ENCODE measurements at places on chromosomes 1 and 21. TPM values are rescaled to one million over a fixed set of nuclear protein-coding genes. Genes with fewer than 3 reads are reported as not detected.

- H3K27me3 ChIP-seq, result no peaks in the 10 kb centered on the region
- peak overlapping the region; percentile 79 for H3K4me3 ChIP-seq
- no peak for DNase-seq
- H3K36me3 ChIP-seq, result no peaks in the 10 kb centered on the region
Measured at GRCh38 chr1:51728611-51729155, 111.8 kb downstream of the OSBPL9 start.

DNA sequence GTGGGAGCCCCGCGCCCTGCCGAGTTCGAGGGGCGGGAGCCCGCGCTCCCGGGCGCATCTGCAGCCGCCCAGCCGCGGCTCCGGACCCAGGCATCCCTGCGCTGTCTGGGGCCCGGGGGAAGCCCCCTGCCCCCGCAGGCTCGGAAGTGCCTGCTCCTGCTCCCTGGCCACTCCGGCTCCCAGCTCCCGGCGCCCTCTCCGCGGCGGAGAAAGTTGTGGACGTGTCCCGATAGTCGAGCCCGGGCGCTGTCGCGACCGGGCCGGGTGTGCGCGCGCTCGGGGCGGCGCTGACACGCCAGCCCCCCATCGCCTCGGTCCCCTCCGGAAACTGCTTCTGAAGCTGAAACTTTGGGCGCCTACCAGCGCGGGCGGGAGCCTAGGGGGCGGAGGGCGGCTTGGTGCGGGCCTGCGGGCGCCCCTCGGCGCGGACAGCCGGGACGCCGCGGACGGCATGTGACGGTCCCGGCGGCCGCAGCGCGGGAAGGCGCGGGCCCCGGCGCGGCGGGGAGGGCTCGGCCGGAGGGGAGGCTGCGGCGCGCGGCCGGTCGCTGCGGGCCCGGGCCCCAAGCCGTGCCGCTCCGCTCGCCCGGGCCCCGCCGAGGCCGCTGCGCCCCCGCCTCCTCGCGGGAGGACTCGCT lies 515 bp downstream of the MAN1C1 start:
- H3K4me1 ChIP-seq, result peaks cover 19% of the 10 kb centered on the region
- peak overlapping the region; percentile 93 for H3K4me3 ChIP-seq
- H3K27me3 ChIP-seq, result no peaks in the 10 kb centered on the region
- H3K27ac ChIP-seq, result peak overlapping the region; percentile 55
- H3K36me3 ChIP-seq, result no peaks in the 10 kb centered on the region

GRCh38 chr21:30979054-30979453 lies 59.2 kb downstream of the KRTAP19-8 start:
- no peak overlapping the region for H3K4me3 ChIP-seq
- H3K27me3 ChIP-seq, result no peaks in the 10 kb centered on the region
- no peaks in the 10 kb centered on the region for H3K36me3 ChIP-seq
- no peaks in the 10 kb centered on the region for H3K4me1 ChIP-seq
- H3K27ac ChIP-seq, result no peak overlapping the region

DNA sequence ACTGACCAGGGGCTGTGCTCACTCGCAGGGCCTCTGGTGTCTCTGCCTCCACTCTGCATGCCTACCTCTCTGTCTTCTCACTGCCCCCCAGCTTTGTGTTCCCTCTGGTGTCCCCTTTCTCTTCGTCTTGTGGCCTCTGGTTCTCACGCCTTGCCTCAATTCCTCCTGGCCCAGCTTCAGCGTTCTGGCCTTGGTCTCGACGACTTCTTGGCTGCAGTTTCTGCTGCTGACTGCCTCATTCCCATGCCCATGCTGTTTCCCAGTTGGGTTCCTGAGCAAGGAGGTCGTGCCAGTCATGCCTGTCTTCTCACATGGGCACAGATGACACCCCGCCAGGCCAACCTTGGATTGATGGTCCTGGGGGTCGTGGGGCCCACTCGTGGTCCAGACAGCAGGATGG lies 423.0 kb upstream of the VAMP3 start:
- no peak overlapping the region for H3K4me3 ChIP-seq
- no peaks in the 10 kb centered on the region for H3K4me1 ChIP-seq
- H3K27ac ChIP-seq, result no peak overlapping the region
- H3K27me3 ChIP-seq, result no peaks in the 10 kb centered on the region

DNA sequence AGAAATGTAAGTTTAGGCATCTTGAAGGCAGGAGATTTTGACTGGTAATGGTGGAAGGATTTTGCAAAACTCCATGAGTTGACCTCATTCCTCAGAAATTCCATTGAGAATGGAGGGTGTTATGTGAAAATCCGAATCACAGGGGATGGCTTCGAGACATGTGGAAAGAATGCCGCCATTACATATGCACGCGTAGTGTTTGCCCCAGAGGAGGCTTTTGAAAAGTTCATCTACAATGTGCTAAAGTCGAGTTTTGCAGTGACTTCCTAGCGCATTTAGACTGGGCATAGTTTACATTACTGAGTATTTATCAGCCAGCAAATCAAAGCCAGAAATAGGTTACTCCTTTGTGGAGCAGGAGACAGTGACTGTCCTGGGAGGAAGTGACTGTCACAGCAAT lies 307.4 kb downstream of the KIF26B start:
- DNase-seq, result no peak
- H3K4me3 ChIP-seq, result no peak overlapping the region
- H3K27me3 ChIP-seq, result no peaks in the 10 kb centered on the region
- H3K36me3 ChIP-seq, result no peaks in the 10 kb centered on the region
- no peaks in the 10 kb centered on the region for H3K4me1 ChIP-seq

- no peak overlapping the region for H3K4me3 ChIP-seq
- no peaks in the 10 kb centered on the region for H3K36me3 ChIP-seq
- H3K4me1 ChIP-seq, result no peaks in the 10 kb centered on the region
- no peak for DNase-seq
Measured at GRCh38 chr1:206790502-206791250, 18.4 kb upstream of the IL10 start.

GRCh38 chr1:115057661-115058254 lies 28.1 kb downstream of the TSHB start:
- H3K27ac ChIP-seq, result no peak overlapping the region
- H3K27me3 ChIP-seq, result no peaks in the 10 kb centered on the region
- peaks cover 23% of the 10 kb centered on the region for H3K36me3 ChIP-seq
- no peak for DNase-seq
- H3K4me1 ChIP-seq, result peaks cover 10% of the 10 kb centered on the region
- H3K4me3 ChIP-seq, result no peak overlapping the region

GRCh38 chr21:34639882-34640788 lies 25.2 kb upstream of the RCAN1 start:
- H3K36me3 ChIP-seq, result no peaks in the 10 kb centered on the region
- no peak overlapping the region for H3K27ac ChIP-seq
- no peak for DNase-seq
- H3K4me3 ChIP-seq, result no peak overlapping the region
- no peaks in the 10 kb centered on the region for H3K4me1 ChIP-seq

DNA sequence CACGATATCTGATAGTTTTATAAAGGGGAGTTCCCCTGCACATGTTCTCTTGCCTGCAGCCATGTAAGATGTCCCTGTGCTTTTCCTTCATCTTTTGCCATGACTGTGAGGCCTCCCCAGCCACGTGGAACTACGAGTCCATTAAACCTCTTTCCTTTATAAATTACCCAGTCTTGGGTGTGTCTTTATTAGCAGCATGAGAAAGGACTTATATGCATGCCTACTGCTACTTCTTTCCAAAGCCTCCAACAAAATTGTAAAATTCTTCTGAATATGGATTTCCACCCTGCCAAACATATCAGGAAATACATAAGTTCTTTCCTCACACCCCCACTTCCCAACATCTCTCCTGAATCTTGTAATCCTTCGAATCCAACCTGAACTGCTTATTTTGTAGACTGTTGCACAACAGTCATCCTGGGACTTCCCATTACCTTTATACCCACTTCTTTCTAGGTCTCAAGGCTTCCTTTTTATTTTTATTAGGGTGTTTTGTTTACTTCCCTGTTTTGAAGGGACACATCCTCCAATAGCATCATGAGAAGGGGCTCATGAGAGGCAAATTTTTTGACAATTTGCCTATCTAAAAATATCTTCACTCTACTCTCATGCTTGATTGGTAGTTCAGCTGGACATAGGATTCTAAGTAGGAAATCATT lies 67.5 kb upstream of the MUTYH start:
- no peaks in the 10 kb centered on the region for H3K4me1 ChIP-seq
- no peaks in the 10 kb centered on the region for H3K27me3 ChIP-seq
- DNase-seq, result no peak
- no peak overlapping the region for H3K4me3 ChIP-seq
- no peaks in the 10 kb centered on the region for H3K36me3 ChIP-seq
- no peak overlapping the region for H3K27ac ChIP-seq

DNA sequence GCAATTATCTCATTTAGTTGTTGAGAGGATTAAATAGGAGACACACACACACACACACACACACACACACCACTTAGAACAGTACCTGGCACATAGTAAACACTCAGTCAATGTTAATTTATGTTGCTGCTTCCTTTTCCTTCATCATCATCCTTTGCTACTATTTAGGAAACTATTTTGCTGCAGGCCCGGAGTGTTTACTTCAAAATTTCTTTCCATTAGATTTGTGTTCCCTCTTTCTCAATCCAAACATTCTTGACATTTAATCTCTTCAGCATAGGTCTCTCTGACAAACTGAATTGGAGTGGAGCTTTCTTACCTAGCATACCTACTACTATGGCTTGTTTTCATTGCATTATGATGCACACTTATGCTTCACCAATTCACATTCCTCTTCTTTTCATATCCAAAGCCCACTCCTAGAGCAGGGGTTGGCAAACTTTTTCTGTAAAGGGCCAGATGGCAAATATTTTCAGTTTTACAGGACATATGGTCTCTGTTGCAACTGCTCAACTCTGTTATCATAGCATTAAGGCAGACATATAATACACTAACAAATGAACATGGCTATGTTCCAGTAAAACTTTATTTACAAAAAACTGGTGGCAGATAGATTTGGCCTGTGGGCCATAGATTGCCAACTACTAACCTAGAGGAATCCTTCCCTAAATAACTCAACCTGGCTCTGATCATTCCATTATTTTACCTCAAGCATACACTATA lies 49.5 kb downstream of the SCMH1 start:
- no peak overlapping the region for H3K4me3 ChIP-seq
- no peaks in the 10 kb centered on the region for H3K27me3 ChIP-seq
- H3K4me1 ChIP-seq, result no peaks in the 10 kb centered on the region
- H3K27ac ChIP-seq, result no peak overlapping the region
- H3K36me3 ChIP-seq, result no peaks in the 10 kb centered on the region

GRCh38 chr1:42807056-42807668 lies 9.8 kb upstream of the ERMAP start:
- H3K4me3 ChIP-seq, result no peak overlapping the region
- DNase-seq, result no peak
- no peaks in the 10 kb centered on the region for H3K27me3 ChIP-seq
- H3K27ac ChIP-seq, result no peak overlapping the region
- H3K36me3 ChIP-seq, result peaks cover 3% of the 10 kb centered on the region

DNA sequence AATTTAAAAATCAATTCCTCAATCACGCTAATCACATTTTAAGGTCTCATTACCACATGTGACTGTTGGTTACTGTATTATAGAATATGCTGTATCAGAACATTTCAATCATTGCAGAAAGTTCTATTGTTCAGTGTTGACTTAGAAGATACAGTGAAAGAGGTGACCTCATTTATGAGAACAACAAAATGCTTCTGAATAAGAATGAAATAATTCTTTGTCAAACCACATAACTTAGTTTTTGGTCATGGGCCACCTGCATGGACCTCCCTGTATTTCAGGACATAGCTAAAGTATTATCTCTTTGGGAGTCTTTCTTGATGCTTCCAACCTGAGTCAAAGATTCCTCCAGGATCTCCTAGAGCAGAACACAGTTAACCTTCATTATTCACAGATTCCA lies 22.3 kb downstream of the MFSD2A start:
- H3K4me1 ChIP-seq, result no peaks in the 10 kb centered on the region
- DNase-seq, result no peak
- H3K36me3 ChIP-seq, result no peaks in the 10 kb centered on the region
- H3K27me3 ChIP-seq, result no peaks in the 10 kb centered on the region
- no peak overlapping the region for H3K27ac ChIP-seq

- no peak overlapping the region for H3K4me3 ChIP-seq
- H3K27ac ChIP-seq, result no peak overlapping the region
- no peaks in the 10 kb centered on the region for H3K27me3 ChIP-seq
Measured at GRCh38 chr1:232368821-232369321, 261.1 kb downstream of the SIPA1L2 start.

DNA sequence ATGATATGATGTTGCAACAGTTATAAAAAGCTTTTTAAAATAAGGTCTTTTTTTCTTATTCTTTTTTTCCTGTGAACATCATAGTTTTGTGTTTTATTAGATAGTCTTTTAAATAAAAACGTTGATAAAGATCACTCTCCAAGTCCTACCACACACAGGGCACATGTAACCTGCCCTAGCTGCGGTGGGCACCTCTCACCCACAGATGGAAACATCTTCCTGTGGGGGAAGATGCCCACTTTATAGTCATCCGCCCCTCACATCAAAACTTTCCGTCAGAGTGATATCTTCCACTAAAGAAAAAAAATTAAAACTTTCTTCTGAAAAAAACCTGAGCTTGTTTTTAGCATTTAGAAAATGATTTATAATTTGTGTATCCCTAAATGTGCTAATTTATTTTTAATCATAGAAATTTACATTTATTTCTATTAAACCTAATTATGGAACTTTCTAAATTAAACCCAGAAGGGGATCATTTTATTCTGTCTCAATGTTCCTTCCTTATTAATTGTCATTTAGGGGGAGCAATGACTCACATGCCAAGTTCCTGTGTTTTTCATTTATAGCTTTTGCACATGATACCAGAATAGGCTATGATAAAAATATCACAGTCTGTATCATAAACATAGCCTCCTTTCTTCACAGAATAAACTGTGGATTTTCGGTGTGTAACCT lies 24.7 kb downstream of the TNFRSF9 start:
- no peak overlapping the region for H3K27ac ChIP-seq
- DNase-seq, result no peak
- no peaks in the 10 kb centered on the region for H3K27me3 ChIP-seq
- no peak overlapping the region for H3K4me3 ChIP-seq

GRCh38 chr1:169699707-169700106 lies 11.7 kb downstream of the SELL start:
- no peak for DNase-seq
- H3K36me3 ChIP-seq, result no peaks in the 10 kb centered on the region
- no peaks in the 10 kb centered on the region for H3K27me3 ChIP-seq
- no peak overlapping the region for H3K4me3 ChIP-seq
- no peaks in the 10 kb centered on the region for H3K4me1 ChIP-seq
- H3K27ac ChIP-seq, result no peak overlapping the region

GRCh38 chr1:58781541-58782177 lies 2.2 kb downstream of the JUN start:
- H3K4me3 ChIP-seq, result peak overlapping the region; percentile 95
- DNase-seq, result peak; percentile 84
- H3K4me1 ChIP-seq, result peaks cover 5% of the 10 kb centered on the region
- H3K27me3 ChIP-seq, result no peaks in the 10 kb centered on the region

- DNase-seq, result no peak
- no peaks in the 10 kb centered on the region for H3K27me3 ChIP-seq
- no peak overlapping the region for H3K4me3 ChIP-seq
- no peaks in the 10 kb centered on the region for H3K4me1 ChIP-seq
- H3K36me3 ChIP-seq, result no peaks in the 10 kb centered on the region
- H3K27ac ChIP-seq, result no peak overlapping the region
Measured at GRCh38 chr1:166390366-166391033, 223.7 kb upstream of the FAM78B start.

CIART gene
- total RNA-seq, result 0.64 TPM

AXDND1 gene
- not detected for total RNA-seq

FCRL5 gene
- not detected for total RNA-seq
